LNCaP clone FGC (cell line): ENCODE measurements at places on chromosomes 11 and 22.

DNA sequence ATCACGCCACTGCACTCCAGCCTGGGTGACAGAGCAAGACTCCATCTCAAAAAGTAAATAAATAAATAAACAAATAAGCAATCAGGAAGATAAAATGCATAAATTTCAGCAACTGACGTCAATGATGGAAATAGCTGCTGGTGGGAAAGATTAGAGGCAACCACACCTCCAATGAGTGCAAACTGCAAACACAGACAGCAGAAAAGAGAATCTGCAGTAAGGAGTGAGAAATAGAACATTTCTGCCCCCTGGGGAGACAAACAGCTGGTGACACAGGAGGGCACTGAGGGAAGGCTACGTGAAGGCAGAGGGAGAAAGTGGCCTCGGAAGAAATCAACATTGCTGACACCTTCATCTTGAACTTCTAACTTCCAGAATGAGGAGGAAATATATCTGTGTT is 6.5 kb downstream of the PI4KA start:
- DNase-seq = no peak

GRCh38 chr22:19003508-19003907 is 67.4 kb upstream of the PRODH start:
- no peak for DNase-seq

DNA sequence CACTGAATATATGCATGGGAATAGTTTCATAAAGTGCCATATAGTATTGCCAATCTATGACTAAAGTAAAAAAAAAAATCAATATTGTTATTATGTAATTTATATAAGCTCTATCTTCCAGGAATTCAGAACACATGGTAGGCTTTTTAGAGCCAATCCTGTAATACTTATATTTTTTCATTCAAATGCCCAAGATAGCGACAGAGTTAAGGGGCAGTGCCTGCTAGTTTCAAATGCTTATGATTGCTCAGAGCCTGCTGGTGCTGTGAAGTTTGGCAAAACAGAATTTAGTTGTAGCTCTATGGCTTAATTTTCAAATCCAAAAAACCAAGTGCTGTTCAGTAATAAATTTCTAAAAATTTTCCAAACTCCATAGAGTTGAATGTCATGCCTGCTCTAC is 39.0 kb upstream of the BLID start:
- no peak for DNase-seq

GRCh38 chr11:33437529-33437928 is 180.3 kb downstream of the HIPK3 start:
- no peak for DNase-seq

DNA sequence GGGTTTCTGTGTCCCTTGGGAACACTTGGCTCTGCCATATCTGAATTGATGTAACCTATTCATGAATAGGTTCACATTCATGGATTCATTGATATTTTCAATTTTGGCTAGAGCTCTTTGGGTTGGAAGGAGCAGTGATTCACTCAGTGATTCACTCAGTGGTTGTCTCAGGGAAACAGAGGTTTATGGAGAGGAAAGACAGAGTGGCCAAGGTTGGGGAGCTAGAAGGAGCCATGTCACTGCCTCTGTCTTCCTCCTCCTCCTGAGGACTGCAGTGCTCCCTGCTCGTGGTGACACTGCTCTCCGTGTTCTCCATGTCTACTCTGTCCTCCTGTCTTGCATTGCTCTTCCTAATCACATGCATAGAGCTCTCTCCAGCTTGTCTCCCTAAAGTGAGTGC is 17.4 kb downstream of the CEP164 start:
- no peak for DNase-seq

DNA sequence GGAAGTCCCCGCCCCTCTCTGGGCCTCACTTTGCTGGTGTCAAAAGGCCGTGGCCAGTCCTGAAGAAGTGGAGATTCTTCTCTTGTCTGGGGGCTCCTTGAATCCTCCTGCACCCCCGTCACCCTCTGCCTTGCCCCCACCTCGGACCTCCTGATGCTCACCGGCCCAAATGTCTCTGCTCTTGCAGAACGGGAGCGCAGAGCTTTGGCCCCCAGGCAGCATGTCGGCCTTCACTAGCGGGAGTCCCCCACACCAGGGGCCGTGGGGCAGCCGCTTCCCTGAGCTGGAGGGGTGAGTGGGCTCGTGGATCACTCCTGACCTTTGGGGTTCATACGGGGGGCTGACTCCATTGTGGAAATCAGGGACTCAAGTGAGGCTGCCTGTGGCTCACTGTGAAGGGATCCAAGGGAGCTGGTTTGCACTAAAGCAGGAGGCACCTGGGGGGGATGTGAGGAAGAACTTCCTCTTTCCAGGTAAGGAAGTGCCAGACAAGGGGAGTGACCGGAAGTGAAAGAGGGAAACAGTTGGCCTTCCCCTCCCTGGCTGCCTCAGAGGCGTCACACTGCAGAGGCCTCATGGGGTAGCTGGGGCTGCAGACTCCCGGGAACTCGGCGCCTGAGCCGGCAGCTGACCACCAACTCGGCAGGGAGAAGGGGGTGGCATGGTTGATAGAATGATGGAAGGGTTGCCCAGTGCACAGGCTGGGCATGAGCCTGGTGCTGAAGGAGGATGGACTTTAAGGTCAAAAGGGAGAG is 23.1 kb downstream of the CSF2RB start:
- no peak for DNase-seq

- no peak for DNase-seq
Measured at GRCh38 chr11:40219401-40219800, 1240.1 kb downstream of the LRRC4C start.

DNA sequence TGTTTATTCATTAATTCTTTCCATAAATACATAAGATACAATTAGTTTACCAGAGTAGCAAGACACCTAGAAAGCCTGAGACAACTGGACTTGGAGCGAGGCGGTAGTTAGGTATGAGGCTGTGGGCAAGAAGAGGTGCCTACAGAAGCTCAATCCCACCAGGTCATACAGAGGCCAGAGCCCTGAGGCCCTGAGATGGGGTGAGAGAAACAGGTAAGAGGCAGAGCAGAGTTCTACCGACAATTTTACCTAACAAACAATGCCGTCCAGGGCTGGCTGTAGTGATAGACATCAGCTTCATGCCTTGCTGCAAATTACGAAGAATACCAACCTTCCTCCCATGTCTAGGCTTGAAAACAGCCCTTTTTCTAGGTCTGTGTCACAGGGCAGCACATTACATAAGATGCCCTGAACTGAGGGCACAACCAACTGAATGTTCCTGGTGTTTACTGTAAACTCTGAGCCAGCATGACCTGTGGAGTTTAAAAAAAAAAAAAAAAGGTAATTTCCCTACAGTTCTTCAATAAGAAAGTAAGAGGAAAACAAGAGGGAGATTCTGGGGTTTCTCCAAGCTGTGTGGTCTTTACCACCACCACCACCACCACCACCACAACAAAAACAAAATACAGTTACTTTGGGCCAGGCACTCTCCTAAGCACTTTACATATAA is 105.8 kb downstream of the GAB2 start:
- no peak for DNase-seq

GRCh38 chr22:27514601-27515523 is 286.7 kb downstream of the MN1 start:
- no peak for DNase-seq

GRCh38 chr11:59556115-59556916 is 45.0 kb downstream of the OR4D9 start:
- DNase-seq = no peak

GRCh38 chr11:92917927-92918326 is 51.5 kb upstream of the MTNR1B start:
- DNase-seq = no peak

GRCh38 chr22:35591714-35592417 is 25.3 kb downstream of the MB start:
- no peak for DNase-seq

GRCh38 chr22:39839204-39839603 is 54.4 kb downstream of the ENTHD1 start:
- DNase-seq = no peak

DNA sequence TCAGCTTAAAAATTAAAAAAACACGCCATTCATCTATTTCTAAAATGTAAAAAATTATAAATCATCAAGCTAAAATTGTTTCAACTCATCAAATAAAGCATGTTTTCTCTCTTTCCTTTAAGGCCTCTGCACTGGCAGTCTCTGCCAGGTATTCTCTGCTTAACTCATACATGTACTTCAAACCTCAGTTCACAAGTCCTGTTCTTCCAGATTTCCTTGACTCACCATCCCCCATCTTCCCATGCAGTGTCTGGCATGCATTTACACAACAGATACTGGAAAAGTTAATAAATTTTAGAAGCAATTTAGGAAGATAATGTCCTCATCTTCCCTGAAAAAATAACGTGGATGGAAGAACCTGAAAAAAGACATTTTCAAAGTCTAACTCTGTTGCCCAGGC is 32.5 kb downstream of the CSTF3 start:
- DNase-seq = peak; percentile 77

GRCh38 chr11:33542921-33543320 is 157.7 kb downstream of the C11orf91 start:
- peak; percentile 4 for DNase-seq

GRCh38 chr11:2857918-2858317 is 27.7 kb downstream of the CDKN1C start:
- DNase-seq = no peak

DNA sequence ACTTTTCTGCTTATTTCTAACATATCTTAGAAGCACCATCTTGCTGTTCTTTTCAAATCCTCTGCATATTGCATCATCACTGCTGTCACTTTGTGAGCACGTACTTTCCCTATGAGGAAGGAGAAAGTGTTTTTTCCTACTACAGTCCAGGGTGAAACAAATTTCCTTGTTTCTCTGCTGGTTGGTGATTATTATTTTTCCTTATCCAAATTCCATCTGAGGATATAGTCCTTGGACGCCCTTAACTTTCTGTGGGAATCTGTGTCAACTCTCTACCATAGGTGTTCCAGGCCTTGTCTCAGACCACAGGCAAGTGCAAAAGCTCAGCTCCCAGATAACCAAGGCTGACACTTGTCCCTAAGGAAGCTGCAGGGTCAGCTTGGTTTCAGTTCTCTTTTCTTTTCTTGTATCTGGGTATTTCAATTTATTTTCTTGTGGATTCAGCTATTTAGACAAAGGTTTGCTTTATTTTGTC is 29.4 kb upstream of the LYVE1 start:
- no peak for DNase-seq

GRCh38 chr22:47206666-47207218 is 444.3 kb downstream of the TBC1D22A start:
- no peak for DNase-seq

DNA sequence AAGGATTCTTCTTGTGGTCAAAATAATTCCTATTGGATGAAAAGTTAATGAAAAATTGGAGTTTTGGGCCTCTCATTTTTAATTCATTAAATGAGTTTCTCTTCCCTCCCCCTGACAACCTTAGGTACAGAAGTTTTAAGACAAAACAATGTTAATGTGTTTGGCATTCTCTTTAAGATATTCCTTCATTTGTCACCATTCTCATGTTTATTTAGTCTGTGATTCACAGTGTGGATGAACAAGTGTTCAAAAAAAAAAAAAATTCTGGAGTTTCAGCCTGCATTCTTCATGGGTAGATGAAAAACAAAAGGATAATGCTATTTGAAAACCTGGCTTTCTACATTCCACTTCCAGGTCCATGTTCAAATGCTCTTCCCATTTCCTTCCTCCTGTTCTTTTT is 172.6 kb upstream of the LUZP2 start:
- no peak for DNase-seq

DNA sequence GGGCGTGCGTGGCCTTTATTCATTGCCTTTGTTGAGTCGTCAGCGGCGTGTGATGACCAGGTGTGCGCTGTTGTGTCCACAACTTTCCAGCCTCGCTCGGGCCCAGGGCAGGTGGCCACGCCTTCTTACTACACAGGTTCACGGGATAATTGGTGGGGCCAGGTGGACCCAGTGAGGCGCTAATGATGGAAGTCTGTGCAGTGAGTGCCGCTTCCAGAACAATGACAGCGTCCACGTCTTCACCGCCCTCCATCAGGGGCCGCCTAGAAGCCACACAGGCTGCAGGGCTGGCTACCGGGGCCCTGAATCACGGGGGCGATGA is 1197.3 kb downstream of the BRD1 start:
- DNase-seq = no peak
